Smooth muscle cell of the brain vasculature (primary cell): ENCODE measurements at places on chromosomes 1 and 21.

GRCh38 chr1:33541966-33542365 is 69.5 kb downstream of the ZSCAN20 start:
- no peak for DNase-seq

DNA sequence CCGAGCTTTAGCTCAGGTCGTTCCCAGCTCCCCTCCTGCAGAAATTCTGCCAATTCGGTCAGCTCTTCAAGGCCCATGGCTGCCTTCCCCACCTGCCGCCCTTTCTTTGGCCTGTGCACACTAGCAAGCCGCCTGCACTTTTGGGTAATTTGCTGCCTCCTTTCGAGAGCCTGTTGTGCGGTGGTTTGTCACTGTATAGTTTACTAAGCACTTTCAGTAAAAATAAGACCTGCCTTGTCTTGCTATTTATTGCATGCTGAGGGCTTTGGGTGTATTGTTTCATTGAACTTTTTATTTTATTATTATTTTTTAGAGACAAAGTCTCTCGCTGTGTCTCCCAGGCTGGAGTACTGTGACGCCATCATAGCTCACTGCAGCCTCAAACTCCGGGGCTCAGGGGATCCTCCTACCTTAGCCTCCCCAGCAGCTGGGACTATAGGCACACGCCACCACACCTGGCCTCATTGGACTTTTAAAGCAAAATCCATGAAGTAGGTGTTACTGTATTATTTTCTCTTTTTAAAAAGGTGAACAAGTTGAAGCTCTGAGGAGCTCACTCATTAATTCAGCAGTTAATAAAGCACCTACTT is 1.1 kb upstream of the FABP3 start:
- no peak for DNase-seq

DNA sequence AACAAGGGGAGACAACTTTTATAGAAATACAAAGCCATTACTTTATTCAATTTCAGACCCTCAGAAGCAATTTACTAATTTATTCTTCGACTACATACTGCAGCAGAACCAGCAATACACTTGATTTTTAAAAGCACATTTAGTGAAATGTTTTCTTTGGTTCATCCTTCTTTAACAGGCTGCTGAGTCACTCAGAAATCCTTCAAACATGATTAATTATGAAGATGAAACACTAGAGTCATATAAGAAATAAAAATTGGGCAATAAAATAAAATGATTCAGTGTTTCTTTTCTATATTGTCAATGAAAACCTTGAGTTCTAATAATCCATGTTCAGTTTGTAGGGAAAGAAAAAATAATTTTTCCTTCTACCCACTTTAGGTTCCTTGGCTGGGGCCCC is 47.0 kb downstream of the CHML start:
- no peak for DNase-seq

DNA sequence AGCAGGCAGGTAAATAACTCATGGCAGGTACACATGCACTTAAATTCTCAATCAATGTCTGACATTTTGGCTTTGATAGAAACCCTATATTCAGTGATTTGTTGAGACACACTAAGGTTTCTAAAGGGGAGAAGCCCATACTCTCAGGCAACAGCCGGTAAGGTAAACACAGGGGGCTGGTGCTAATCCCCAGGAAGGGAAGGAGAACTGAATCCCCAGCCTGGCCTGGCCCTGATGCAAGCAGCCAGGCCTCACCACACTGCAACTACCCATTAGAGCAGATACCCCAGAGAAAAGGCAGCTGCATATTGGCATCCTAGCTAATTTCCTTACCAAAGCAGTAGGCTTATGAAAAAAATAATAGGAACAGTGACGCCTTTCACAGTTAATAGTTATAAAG is 116.5 kb upstream of the LRRC7 start:
- DNase-seq: no peak
